ENCODE measurements at places on chromosomes 7 and 10. TPM values are rescaled to one million over a fixed set of nuclear protein-coding genes. Genes with fewer than 3 reads are reported as not detected.

The VAX1 gene
- not detected for total RNA-seq

DNA sequence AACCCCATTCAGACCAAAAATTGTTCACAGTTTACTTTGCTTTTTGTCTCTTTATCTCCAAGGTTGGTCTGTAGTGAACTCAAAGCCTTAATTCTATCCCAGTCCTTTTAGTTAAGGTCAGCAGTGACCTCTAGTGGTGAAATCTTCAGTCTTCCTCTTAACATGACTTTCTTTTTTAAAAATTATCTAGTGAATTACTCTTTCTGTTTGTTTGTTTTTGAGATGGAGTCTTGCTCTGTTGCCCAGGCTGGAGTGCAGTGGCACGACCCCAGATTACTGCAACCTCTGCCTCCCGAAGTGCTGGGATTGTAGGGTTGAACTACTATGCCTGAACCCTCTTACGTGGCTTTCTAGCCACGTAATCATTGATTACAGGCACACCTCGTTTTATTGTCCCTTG lies 25.0 kb downstream of the ZNF487 start:
- DNase-seq, result no peak

DNA sequence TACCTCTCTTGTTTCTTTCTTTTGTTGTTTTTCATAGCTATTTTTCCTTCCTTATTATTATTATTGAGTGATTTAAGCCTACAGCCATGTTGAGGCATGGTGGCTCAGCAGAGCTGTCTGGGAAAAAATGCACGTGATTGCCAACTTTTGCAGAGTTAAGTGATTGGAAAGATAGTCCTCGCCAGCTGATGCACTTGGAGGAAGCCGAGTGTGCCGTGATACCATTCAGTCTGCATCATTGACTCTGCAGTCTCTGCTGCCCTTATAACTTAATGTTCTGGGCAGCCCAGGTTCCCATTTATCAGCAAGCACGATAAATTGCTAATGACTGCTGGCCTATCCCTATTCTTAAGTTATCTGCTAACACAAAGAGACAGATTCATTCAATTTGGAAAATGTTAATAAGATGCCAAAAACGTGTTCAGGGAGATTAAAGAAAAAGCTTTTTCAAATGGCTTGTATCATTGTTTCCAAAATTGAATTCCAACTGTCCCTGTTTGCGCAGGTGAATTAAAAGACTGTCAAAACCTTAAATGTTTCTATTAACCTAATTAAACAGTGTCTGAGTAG lies 232.9 kb upstream of the NPY start:
- DNase-seq, result no peak

The ASB13 gene
- total RNA-seq, result 0.90 TPM

DNA sequence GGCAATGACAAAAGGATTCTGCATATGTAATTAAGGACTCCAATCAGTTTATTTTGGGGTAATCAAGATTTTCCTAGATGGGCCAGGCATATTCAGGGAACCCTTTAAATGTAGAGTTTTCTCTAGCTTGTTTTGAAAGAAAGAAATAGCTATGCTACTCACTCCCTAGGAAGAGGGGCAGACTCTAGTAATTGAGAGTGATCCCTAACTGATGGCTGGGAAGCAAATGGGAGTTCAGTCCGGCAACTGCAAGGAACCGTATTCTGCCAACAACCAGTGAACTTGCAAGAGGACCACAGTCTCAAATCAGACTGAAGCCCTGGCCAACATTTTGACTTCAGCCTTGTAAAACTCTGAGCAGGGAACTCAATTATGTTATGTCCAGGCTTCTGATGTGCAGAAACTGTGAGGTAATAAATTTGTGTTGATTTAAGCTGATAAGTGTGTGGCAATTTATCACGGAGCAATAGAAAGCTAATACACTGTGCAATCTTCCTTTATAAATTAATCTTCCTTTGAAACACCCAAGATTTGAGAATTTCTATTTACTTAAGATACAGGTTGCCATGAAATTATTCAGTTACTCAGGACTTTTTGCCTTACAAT lies 14.0 kb downstream of the AOAH start:
- no peak for DNase-seq

DNA sequence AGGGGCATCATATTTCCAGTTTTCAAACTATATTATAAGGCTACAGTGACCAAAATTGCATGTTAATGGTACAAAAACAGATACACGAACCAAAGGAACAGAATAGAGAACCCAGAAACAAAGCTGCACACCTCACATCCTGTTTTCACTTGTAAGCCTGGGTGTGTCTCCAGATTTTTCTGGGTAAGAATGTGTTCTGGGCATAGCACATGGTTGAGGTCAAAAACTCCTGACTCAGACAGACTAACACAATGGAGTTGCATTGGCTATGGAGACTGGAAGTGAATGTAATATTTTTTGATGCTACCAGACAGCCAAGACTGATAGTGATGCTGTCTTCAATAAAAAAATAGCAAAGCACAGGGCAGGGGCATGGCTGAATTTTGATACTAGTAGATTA lies 1175.2 kb downstream of the NXPH1 start:
- no peak for DNase-seq

The LOXL4 gene
- total RNA-seq, result not detected

GRCh38 chr7:151793991-151794507 lies 82.9 kb downstream of the PRKAG2 start:
- no peak for DNase-seq

DNA sequence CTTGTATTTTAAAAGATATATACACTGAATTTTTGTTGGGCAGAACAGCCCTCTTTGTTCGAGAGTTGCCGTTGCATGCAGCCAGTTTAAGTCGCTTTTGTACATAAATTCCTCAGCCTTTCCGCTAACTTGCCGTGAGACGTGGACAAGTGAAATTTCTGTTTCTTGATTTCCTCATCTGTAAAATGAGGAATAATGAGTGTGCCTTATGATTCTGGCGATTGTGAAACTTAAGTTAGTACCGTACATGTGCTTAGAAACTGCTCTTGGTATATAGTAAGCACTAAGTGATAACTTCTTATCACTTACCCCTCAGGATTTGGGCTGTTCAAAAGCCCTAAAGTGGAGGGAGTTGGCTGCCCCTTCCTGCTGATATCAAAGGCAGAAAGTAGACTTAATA lies 1.4 kb downstream of the CCNJ start:
- no peak for DNase-seq

The GDF2 gene
- not detected for total RNA-seq

DNA sequence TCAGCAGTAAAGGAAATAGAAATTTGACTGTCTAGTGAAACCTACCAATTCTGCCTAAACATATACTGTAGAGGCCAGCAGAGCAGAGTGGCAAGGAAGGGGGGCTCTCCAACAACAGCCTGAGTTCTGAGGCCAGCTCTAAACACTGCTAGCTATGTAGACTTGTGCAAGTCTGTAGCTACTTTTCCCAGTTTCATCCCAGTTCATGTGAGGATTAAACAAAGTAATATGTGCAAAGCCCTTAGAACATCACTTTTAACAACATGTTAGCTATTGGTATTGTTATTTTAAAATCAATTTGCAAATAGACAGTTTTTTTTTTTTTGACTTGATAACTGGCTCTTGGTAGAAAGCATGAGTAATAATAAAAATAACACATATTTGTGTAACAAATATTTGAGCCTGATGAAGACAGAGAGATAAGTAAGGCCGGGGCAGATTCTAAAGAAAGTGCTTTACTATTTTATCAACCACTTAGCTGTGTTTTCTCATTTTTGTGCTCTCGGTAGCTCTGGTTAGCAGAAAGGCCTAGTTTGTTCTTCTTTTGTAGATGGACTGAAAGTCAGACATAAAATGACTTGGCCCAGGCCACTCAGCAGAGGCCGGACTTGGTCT lies 9.3 kb downstream of the CHST12 start:
- DNase-seq, result no peak

The TMEM213 gene
- total RNA-seq, result not detected

- no peak for DNase-seq
These were observed 118.0 kb upstream of the KMT2C start for GRCh38 chr7:152553671-152554317.

DNA sequence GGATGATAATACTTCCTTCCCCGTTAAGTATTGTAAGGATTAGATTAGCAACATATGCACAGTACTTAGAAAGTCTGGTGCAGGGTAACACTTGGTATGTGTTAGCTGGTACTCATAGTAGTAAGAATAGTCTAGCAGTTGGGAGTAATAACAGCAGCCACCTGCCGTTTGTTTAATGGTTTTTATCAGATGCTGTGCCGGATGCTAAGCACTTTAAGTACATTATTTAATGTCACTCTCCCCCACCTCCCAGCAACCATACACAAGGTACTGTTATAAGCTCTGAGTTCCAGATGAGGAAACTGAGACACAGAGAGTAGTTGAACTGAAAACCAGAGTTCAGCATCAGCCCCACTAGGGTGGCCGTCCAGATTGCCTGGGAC lies 60.1 kb downstream of the ZMIZ1 start:
- no peak for DNase-seq

The HYAL4 gene
- total RNA-seq, result 0.37 TPM

The EGR2 gene
- total RNA-seq, result 28.2 TPM

The ZNF488 gene
- not detected for total RNA-seq

The COL28A1 gene
- total RNA-seq, result not detected

The NPC1L1 gene
- total RNA-seq, result 0.08 TPM

DNA sequence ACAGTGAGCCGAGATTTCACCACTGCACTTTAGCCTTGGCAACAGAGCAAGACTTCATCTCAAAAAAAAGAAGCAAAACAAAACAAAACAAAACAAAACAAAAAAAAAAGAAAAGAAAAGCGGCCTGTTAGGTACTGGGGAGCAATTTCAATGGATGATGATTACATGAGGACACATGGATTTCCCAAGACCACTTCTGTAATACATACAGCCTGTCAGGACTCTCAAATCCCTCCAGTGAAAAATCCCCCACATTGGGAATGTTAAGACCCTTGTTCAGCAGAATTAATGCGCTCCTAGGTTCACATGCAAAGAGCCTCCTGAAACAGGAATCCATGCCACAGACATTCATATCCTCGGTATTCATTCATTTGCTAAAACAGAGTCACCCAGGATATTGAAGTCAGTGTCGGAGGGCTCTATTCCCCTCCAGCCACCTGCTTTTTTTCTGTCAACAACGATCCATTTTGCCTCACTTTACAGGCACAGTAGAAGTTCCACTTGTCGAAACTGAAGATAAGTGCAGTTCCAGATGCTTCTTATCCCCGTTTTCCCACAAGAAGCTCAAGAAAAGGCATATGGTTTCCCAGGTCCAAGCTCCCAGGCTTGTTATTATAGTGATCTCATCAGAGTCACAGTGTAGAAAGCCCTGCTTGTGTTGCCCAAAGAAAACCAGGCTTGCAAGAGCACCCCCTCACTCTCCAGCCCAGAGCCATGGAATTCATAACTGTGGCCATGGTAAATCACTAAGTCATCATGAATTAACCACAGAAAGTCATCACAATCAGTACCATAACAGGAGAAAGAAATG lies 20.2 kb downstream of the SLC16A12 start:
- DNase-seq, result no peak

- no peak for DNase-seq
These were observed 355.9 kb upstream of the C7orf33 start for GRCh38 chr7:148234715-148235114.

The TRUB1 gene
- 15.8 TPM for total RNA-seq

DNA sequence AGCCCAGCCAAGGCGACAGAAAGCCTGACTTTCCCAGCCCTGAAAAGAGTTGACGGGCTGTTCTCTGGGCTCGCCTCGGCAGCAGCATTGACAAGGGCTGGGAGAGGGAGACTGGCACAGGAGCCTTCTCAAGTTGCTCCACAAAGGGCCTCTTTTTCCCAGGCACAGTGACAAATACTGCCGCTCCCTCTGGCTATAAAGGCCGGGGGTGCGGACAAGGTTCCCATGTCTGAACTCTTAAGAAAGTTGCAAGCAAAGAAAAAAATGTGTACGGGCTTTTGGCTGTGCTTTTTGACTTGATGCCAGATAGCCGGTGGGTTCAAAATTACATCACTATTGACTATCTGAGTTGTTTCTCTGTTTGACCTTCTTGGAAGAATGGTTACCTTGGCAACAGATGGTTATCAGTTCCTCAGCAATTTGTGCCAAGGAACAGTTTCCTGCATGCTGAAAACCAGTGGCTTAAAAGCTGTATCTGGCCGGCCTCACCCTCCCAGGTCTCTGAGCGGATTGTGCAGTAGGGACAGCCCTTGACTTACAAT lies 115.9 kb upstream of the EEPD1 start:
- no peak for DNase-seq

- no peak for DNase-seq
These were observed 136.5 kb downstream of the EPC1 start for GRCh38 chr10:32210306-32211045.

GRCh38 chr7:92934096-92934495 lies 97.7 kb upstream of the CDK6 start:
- DNase-seq, result no peak

- DNase-seq, result no peak
These were observed 5.0 kb upstream of the TACR2 start for GRCh38 chr10:69421611-69422308.

GRCh38 chr7:44568771-44569560 lies 4.7 kb downstream of the DDX56 start:
- DNase-seq, result no peak

- DNase-seq, result no peak
These were observed at the start of gene RAPGEF5 for GRCh38 chr7:22356701-22357310. Gene RAPGEF5, minus strand, starts transcription at chr7:22357154. Its CDS starts 94 bp downstream, at chr7:22357060.

The MYO1G gene
- total RNA-seq, result 224 TPM

DNA sequence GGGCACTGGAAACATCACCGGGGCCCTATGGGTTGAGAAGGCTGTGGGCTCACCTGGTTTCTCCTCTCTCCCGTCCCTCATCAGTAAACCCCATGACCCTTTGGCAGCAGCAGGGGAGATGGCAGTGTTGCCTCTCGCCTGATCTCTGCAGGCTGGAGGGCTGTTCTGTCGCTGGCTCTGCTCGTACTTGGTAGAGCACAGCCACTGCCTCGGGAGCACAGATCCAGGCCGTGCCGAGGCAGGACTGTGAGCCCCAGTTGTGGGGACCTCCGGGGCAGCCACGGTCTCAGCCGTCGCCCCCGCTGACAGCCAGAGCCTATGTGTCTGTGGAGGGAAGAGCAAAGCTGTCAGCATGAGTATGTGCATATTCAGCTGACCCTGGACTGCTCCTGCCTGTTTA lies 94.9 kb downstream of the PTPRE start:
- DNase-seq, result no peak

- no peak for DNase-seq
These were observed 1.2 kb downstream of the EN2 start for GRCh38 chr7:155458878-155459699.

- DNase-seq, result no peak
These were observed 430.4 kb downstream of the GRID1 start for GRCh38 chr10:85936161-85936560.

The ZFAND2A gene
- total RNA-seq, result 16.7 TPM

The FAM24B gene
- total RNA-seq, result 6.8 TPM

DNA sequence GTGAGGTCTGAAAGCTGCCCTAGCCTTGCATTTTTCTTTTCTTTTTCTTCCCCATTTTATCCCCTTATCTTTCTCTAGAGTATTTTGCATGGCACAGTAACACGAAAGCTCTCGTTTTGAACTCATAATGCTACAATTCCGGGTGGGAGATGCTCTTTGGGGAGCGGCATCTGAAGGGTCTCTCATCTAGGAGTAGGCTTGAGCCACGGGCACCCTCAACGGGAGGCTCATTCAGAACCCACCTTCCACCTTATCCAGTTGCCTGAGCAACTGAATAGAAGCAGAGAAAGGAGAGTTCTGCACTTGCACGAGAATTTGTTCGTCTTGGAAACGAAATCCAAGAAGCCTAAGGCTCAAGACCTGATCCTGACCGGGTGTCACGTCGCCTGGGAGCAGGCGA lies 603.5 kb upstream of the FOXK1 start:
- no peak for DNase-seq

The SUN3 gene
- not detected for total RNA-seq

- DNase-seq, result no peak
These were observed 643 bp downstream of the SMO start for GRCh38 chr7:129188892-129189660.
